GM13976 (cell line): ENCODE measurements at places on chromosomes 11 and 22.

DNA sequence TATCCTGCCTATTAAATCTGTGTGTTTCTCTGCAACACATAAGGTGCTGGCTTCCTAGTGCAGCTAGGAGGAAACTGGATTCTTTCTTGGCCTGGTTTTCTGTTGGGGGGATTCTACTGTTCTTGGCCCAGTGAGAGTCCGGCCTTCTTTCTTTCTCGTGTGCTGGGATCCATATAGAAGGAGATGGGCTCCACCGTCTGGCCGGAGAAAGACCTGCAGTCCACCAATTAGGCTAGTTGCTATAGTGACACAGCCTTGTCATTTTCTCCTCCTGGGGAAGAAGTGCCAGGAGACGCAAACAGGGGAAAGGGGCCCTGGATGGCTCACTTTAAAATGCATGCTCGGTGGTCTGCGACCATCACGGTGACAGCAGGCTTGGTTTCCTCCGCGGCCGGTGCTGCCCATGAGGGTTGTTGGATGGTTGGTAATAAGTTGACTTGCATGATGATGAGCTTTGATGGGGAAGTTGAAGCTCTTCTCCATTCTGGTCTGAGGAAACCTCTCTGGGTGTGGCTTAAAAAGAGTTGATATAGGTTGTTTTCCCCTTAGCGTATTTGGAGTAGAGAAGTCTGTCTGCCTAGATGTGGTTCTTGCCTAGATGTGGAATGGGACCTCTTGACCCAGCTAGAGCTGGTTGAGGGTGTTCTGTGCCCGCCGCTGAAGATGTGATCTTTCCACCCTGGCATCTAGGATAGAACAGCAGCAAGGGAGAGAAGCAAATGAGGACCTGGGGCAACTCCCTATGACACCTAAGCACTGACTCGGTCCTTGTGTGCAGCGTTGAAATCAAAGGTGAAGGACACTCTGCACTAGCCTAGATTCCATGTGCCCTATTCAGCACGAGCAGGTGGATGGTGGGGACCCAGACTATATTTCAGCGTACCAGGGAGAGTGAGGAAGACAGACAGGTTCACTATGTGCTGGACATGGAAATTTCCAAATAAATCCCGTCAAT lies 1335.0 kb downstream of the BRD1 start:
- DNase-seq = peak; percentile 81

DNA sequence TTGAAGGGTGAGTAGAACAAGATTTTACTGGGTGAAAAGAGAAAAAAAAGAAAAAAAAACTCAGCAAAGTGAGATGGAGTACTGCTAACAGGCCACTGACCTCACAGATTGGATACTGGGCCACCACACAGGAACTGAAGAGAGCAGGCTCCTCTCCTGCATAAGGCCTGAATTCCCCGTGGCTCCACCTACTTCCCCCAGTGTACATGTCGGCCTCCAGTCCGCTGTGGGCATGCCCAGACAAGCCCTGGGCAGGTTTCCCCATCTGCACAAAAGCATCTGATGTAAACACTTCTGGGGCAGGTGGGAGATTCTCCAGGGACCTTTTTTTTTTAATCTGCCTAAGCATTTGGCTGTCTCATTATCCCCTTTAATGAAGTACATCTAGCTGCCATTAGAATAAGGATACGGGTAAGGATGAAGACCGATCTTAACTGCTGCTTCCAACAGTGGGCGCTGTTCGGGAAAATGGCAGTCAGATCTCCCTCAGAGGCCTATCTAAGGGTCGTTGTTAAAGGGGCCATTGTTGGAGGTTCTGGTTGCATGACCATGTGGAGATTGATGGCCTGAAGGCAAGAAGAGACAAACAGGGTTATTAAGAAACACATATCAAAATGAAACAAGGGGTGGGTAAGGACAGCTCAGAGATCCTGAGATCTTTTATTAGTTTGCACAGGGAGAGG lies 48.5 kb downstream of the MS4A13 start:
- DNase-seq = peak; percentile 4

GRCh38 chr11:116865696-116866095 lies 28.3 kb upstream of the APOA1 start:
- DNase-seq = no peak

DNA sequence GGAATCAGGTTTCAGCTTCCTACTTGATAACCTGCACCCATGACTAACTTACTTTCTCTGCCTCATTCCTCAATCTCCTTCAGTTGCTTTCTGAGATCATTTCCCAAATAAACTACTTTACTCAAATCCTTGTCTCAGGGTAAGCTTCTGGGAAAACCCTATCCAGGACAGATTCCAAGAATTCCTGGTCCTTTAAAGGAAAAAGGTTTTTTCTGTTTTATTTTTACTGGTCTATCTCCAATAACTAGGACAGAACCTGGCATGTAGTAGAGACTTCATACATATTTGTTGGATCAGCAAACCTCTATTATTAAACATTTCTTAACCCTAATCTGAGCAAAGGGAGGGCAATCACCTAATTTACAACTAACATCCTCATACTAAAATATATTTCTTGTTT lies 910.5 kb upstream of the CHORDC1 start:
- no peak for DNase-seq

- no peak for DNase-seq
Observed at GRCh38 chr22:48089601-48090331, 1327.3 kb downstream of the TBC1D22A start.

DNA sequence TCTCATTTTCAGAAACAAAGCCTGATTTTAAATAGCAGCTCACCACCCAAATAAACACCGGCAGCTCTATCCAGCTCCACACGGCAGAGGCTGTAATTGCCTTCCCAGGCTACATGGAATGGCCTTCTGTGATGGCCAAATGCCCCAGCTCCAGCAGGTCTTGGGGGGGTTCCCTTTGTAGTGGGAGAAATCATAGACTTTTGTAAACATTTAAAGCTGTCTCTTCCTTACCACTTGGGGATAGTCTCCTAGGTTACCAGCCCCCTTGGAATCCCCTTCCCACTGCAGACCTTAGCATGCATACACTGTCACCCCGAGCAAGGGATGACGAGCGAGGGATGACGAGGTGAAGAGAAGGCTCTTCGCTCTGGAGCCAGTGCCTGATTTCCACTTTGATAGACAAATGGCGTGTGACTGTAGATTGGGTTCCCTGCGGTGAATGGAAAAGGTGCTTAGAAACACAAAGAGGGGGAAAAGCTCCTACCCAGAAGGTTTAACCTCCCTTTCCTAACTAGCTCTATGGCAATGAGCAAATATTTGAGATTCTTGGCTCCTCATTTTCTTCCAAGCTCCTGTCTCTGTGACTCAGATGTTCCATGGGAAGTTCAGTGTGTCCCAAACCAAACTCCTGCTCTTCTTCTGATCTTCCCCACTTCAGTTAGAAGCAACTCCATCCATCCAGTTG lies 108.0 kb upstream of the CADM1 start:
- no peak for DNase-seq

GRCh38 chr22:25122136-25122764 lies 77.4 kb upstream of the CRYBB3 start:
- DNase-seq = no peak

GRCh38 chr11:123034597-123034996 lies 27.3 kb downstream of the HSPA8 start:
- DNase-seq = no peak
